ENCODE measurements at places on chromosomes 12 and 14.

DNA sequence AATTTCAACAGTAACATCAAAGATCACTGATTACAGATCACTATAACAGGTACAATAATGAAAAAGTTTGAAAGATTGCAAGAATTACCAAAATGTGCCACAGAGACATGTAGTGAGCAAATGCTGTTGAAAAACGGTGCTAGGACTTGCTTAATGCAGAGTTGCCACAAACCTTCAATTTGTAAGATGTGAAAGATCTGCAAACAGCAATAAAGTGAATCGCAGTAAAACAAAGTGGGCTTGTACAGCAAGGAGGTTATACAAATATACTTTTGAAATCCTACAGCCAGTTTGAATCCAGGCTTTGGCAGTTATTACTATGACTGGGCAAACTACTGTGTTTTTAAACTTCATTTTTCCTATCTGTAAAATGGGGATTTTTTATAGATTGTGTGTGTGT lies 1.0 kb upstream of the PLEKHA5 start:
- no peak overlapping the region for H3K27ac ChIP-seq
- peaks cover 39% of the 10 kb centered on the region for H3K27me3 ChIP-seq
- peaks cover 19% of the 10 kb centered on the region for H3K4me1 ChIP-seq
- no peak for DNase-seq

GRCh38 chr12:34126239-34126641 lies 103.9 kb downstream of the ALG10 start:
- peaks cover 17% of the 10 kb centered on the region for H3K4me1 ChIP-seq
- H3K36me3 ChIP-seq = no peaks in the 10 kb centered on the region
- peak overlapping the region; percentile 54 for H3K27ac ChIP-seq
- no peak for DNase-seq

GRCh38 chr12:64171715-64172114 lies 50.4 kb downstream of the KICS2 start:
- no peak for DNase-seq
- no peak overlapping the region for H3K4me3 ChIP-seq
- H3K4me1 ChIP-seq = no peaks in the 10 kb centered on the region
- no peaks in the 10 kb centered on the region for H3K36me3 ChIP-seq
- no peak overlapping the region for H3K27ac ChIP-seq
- no peaks in the 10 kb centered on the region for H3K27me3 ChIP-seq

DNA sequence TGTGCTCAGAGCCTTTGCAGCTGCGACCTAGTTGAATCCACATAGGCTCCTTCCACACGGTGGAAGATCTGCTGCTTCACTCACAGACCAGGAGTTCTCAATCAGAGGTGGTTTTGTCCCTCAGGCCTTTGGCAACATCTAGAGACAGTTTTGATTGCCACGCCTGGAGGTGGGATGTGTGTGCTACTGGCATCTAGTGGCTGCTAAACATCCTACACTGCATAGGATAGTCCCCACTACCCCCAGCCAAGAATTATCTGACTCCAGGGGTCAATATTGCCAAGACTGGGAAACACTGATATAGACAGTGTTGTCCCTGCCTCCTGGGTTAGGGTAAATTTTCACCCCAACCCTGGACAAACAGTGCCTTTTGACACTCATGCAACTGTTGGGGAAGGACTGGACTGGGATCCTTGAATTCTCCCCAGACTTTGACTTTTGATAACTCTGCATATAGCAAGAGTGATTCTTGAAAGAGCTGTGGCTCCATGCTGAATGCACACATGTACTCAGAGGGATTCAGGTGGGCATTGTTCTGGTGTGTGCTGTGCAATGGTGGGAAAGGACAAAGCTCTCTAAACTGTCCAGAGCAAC lies 39.8 kb downstream of the BAZ2A start:
- H3K4me3 ChIP-seq = no peak overlapping the region
- no peak for DNase-seq
- H3K27ac ChIP-seq = no peak overlapping the region
- peaks cover 2% of the 10 kb centered on the region for H3K4me1 ChIP-seq
- peaks cover under 1% of the 10 kb centered on the region for H3K36me3 ChIP-seq

DNA sequence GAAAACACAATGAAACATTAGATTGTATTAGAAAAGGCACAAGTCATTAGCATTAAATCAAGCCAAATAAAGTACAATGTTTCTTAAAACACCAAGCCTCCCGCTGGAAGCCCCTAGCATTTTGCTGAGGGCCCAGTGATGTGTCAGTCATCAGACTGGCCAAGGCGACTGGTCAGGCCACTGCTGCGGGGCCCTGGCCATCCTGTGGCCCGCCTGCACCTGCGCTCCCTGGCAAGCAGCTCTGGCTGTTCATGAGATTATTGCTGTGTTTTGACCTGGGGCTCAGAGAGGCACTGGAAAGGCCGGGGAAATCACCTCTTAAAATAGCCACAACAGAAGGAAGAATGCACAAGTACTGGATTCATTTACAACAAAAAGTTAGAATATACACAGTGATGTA lies 24.2 kb upstream of the AMN start:
- H3K4me1 ChIP-seq = peaks cover 65% of the 10 kb centered on the region
- DNase-seq = no peak
- H3K4me3 ChIP-seq = peak overlapping the region; percentile 49
- H3K27me3 ChIP-seq = no peaks in the 10 kb centered on the region

DNA sequence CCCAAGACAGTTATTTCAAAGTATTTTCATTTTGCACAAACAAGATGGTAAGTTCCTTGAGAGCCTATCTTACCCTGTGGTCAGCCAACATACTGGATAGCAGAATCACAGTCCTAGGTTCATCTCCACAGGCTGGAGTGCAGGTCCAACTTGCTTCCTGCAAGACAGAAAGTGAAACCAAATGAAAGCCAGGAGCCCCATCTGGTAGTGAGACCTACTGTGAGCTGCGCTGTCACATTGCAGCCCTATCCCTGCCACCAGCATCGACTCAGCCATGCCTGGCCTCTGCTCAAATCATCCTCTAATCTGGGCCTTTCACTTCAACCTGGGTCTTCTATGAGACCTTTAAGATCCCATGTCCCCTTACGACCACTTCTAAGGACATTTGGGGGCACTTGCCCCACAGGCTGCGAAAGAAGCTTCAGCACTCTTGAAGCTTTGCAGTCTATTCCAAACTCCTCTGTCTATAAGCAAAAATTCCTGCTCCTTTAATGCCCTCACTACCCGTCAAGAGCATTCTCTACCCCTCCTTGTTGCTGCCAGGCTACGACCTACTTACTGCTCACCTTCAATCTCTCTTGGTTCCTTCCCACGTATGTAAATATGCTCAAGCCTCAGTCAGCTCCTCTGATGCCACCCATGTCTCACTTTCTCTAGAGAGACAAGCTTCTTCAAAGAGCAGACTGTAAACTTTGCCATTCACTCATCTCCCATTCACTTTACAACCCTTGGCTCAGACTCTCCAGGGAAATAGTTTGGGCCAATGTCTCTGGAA lies 55.9 kb upstream of the TSPAN11 start:
- no peak overlapping the region for H3K4me3 ChIP-seq
- H3K4me1 ChIP-seq = no peaks in the 10 kb centered on the region
- H3K36me3 ChIP-seq = no peaks in the 10 kb centered on the region
- DNase-seq = no peak

DNA sequence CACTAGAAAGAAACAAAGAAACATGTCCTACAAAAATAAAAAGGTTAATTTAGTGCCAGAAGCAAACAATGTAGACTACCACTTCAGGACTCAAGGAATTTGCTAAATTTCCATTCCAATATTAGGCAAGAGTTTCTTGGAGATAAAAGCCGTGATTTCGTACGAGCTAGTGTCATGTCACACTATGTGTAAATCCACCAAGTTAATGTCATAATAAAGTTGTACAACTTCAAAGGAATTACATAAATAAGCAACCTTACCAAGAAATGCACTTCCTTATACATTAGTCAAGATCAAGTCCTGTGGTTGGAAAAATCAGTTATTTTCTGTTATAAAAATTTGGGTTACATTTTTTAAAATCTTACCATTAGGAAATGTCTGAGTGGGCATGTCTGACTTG lies 1222.8 kb downstream of the GALC start:
- H3K4me3 ChIP-seq = no peak overlapping the region
- no peaks in the 10 kb centered on the region for H3K4me1 ChIP-seq
- no peak overlapping the region for H3K27ac ChIP-seq
- no peak for DNase-seq
- H3K27me3 ChIP-seq = no peaks in the 10 kb centered on the region

- H3K4me3 ChIP-seq = no peak overlapping the region
- no peaks in the 10 kb centered on the region for H3K36me3 ChIP-seq
- H3K27ac ChIP-seq = no peak overlapping the region
- H3K27me3 ChIP-seq = peaks cover 8% of the 10 kb centered on the region
- no peaks in the 10 kb centered on the region for H3K4me1 ChIP-seq
These were observed 75.4 kb upstream of the FKBP4 start for GRCh38 chr12:2719392-2719791.
